ENCODE measurements at places on chromosomes 3 and 15.

GRCh38 chr15:98856532-98856907 lies 151.1 kb downstream of the PGPEP1L start:
- DNase-seq: no peak

- DNase-seq: no peak
Measured at GRCh38 chr3:105502333-105502732, 135.6 kb downstream of the ALCAM start.

GRCh38 chr15:22933641-22934061 lies 46.5 kb downstream of the CYFIP1 start:
- DNase-seq: no peak

- no peak for DNase-seq
Measured at GRCh38 chr3:189298469-189299375, 127.0 kb downstream of the TPRG1 start.

DNA sequence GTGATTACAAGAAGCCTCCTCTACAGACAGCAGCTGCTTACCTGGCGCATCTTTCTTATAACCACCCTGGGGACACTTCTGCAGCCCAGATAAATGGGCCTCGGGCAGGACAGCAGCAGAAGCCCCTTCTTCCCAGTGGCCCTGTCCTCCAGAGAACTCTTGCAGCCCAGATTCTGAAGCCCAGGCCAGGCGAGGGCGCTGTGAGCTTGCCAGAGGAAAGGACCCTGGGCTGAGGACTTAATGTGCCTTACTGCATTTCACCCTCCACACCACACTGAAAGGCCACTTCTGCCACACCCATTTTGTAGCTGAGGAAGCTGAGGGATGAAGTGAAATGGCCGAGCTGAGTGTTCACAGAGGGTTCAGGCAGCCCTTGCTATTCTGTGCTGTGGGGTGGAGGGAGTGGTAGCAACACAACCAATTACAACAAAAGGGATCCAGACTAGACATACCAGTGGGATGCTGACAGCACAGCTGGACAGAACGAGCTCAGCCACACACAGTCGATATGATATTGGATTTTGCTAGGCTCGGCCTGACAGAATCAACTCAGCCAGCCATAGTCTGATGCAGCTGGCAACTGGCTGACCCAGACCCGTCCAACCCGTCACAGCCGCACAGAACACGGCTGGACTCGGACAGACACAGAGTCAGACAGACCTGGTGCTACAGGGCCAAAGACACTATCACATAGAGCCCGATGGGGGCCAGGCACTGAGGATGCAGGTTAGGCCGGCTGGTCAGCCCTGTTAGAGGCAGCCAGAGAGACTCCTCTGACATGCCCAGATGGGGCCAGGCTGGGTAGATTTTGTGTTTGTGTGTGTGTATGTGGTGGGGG lies 7.3 kb downstream of the ACOX2 start:
- DNase-seq: no peak
